ENCODE measurements at places on chromosomes 3 and 15.

DNA sequence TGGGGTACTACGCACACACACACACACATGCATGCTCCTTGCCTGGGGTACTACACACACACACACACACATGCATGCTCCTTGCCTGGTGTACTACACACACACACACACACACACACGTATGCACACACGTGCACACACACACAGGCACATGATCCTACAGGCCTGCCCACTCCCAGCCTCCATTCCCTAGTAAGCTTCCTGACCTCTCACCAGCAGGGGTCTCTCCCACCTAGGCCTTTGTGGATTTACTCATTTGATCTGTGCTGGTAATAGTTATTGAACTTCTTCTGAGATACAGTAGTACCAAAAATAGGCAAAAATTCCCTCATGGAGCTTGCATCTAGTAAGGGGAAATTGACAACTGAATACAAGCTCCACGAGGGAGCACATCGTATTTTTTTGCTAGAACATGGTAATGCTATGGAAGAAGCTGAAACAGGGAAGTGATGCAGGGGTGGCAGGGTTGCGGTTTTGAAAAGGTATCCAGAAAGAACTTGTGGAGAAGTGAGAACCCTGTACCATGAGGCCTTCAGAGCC is 19.1 kb downstream of the TTC21A start:
- DNase-seq: peak; percentile 61

GRCh38 chr3:17081520-17081919 is 196.8 kb downstream of the PLCL2 start:
- no peak for DNase-seq

- no peak for DNase-seq
Observed at GRCh38 chr3:53328746-53329145, 18.6 kb downstream of the DCP1A start.

GRCh38 chr3:154131830-154132229 is 10.6 kb downstream of the ARHGEF26 start:
- DNase-seq: no peak

DNA sequence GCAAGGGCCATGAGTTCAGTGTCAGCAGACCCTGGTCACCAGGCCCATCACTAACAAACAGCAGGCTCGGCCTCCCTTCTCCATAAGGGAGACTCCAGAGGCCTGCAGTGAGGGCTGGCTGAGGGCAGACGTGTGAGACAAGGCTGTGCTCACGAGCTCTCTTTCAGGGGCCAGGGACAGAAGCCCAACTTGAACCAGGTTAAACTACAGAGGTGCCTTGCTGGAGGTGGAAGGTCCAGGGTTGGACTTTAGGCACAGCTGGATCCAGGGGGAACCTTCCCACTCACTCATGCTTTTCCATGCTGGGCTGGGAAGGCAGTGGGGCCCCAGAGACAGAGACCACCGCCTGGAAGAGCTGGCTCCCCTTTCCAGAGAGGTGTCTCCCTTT is 19.0 kb downstream of the CFAP100 start:
- DNase-seq: no peak

- peak; percentile 99 for DNase-seq
Observed at GRCh38 chr15:85618956-85619491, 175.7 kb downstream of the KLHL25 start.

GRCh38 chr3:16385151-16385550 is 120.1 kb downstream of the OXNAD1 start:
- no peak for DNase-seq

GRCh38 chr15:27805261-27806220 is 293.6 kb downstream of the OCA2 start:
- DNase-seq: no peak

DNA sequence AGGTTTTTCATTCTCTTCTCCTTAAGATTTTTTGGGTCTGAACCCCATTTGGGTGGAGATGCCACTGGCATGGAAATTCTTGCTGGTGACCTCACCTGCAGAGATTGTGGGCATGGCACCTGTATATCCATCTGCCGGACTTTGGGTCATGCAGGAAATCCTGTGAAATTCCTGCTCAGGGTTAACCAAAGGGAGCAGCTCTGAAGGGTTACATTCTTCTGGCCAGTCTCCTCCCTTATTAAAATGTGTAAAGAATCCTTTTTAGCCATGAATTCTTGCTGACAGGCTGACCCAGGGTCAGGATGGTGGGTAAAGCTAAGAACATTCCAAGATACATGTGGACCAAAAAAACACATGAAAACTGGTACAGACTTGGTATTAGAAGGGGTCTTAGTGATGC is 27.4 kb downstream of the ARHGEF26 start:
- no peak for DNase-seq

DNA sequence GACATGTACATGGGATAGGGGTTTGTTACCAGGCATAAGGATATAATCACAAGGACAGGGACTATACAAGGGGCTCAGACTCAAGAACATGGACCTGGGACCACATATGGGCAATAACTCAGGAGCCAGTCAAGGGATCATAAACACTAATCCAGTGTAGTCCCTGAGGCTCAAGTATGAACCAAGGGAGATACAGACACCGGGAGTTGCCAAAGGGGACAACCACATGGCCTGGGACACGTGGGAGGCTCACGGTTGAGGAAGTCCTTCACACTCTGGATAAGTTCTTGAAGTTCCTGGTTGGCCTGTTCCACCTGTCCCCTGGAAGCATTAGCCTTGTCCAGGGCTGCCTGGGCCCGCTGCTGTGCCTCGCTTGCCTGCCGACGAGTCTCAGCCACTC is 1.8 kb upstream of the USP19 start:
- no peak for DNase-seq

- no peak for DNase-seq
Observed at GRCh38 chr3:128433837-128434165, 32.9 kb downstream of the DNAJB8 start.

GRCh38 chr15:81859737-81860516 is 185.9 kb downstream of the MEX3B start:
- DNase-seq: no peak

DNA sequence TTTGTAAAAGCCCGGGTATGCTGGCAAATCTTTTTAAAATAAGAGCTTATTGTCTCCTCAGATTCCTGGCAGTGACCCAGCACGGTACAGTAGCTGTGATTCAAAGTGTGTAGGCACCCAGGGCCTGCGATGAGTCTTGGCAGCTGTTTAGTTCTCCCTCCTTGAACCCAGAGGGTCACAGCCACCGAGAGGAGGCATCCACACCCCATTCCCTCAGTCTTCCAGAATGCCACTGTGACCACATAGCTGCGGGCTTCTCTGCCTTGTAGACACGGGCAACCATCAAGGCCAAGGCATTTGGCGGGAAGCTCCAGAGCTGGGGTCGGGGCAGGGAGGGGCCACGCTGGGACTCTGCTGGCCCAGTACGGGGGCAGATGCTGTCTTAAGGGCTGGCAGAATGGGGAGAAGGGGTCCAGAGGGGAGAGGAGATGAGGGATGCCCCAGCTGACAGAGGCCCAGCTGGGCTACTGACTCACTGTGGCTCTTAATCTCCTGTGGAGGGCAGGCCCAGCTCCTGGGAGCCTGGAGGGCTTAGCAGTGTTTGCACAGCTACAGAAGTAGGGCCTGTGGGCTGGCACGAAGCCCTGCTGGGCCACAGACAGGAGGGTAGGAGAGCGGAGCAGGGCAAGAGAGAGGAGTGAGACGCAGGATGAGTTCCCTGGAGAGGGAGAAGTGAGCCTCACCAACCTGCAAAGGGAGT is 68.8 kb upstream of the DLG1 start:
- peak; percentile 96 for DNase-seq

DNA sequence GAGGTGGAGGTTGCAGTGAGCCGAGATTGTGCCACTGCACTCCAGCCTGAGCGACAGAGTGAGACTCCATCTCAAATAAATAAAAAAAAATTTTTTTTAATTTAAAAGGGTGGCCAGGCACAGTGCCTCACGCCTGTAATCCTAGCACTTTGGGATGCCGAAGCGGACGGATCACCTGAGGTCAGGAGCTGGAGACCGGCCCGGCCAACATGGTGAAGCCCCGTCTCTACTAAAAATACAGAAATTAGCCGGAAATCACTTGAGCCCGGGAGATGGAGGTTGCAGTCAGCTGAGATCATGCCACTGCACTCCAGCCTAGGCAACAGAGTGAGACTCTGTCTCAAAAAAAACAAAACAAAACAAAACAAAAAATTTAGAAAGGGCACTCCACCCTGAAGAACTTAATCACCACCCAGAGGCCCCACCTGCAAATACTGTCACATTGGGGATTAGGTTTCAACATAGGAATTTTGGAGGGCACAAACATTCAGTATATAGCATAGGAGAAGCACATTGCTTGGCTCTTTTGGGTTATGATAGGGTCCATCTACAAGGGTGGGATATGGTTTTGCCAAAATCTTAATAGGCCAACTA is 7.1 kb upstream of the YEATS2 start:
- DNase-seq: no peak

GRCh38 chr3:120284747-120285507 is at the start of gene GPR156:
Gene GPR156, minus strand, starts transcription at chr3:120285222. Its CDS starts 41,124 bp downstream, at chr3:120244098.
- no peak for DNase-seq

DNA sequence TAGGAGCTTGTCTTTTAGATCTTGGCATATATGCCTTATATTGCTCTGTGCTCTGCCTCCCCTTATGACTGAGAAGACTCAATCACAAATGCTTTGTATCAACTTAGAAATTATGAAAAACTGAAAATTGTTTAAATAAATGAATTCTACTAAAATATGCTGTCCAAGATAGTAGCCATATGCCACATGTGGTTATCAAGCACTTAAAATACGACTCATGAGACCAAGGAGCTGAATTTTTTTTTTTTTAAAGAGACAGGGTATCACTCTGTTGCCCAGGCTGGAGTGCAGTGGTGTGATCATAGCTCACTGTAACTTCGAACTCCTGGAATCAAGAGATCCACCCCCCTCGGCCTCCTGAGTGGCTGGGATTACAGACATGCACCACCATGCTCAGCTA is 118.3 kb downstream of the RFTN1 start:
- no peak for DNase-seq

- DNase-seq: peak; percentile 71
Observed at GRCh38 chr3:71304684-71305083, 278.8 kb downstream of the FOXP1 start.

DNA sequence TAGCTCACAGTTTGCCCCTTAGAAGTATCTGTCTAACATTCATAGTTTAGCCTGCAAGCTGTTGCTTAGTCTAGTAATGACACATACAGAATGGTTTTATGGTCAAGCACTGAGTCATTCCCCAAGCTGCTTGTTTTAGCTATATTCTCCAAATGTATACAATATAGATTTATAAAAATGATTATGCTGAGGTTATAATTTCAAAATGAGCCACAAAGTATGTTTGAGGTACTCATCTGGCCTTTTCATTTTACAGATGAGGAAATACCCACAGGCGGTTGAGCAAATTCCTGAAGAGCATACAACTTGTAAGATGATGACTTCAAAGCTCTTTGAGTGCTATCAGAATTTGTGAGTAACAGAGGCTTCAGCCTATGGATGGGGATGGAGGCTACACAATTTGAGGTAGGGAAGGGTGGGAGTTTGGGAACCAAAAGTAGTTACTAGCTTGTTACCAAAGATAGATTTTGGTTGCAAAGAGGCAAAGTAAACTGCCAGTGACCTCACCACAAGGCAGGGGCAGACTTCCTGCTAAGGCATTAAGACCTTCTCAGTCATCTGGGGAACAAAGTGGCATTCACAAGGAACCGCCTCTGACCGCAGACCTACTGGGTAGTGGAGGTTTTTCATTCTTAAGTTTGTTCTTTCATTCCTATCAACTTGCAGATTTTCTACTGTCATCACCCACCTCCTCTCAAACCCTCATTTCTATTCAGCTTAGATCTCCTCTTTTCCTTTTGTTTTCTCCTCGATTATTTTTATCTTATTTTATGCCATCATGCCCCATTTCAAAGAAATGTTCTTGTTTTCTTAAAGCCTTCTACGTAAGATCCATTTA is 257.2 kb upstream of the NECTIN3 start:
- DNase-seq: peak; percentile 93

- peak; percentile 32 for DNase-seq
Observed at GRCh38 chr3:195583831-195584542, at the start of gene APOD. Gene APOD, minus strand, starts transcription at chr3:195583940. Its CDS starts 4,479 bp downstream, at chr3:195579461.

GRCh38 chr15:32643907-32644445 is 2.5 kb downstream of the SCG5 start:
- DNase-seq: no peak

- DNase-seq: no peak
Observed at GRCh38 chr15:98719137-98719740, 70.9 kb downstream of the IGF1R start.
